ENCODE measurements at places on chromosomes 2 and 18.

DNA sequence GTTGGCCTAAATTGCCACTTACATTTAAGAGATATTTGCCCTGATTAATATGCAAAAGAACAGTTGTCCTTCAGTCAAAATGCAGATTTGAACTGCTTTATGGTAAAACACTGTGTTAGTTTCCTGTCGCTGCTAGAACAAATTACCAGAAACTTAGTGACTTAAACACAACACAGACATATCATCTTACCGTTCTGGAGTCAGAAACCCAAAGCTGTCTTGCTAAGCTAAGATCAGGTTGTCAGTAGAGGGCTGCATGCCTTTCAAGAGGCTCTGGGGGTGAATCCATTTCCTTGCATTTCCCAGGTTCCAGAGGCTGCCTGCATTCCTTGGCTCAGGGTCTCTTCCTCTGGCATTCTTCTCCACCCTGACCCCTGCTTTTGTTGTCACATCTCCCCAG, 149.5 kb downstream of the FAM161A start:
- no peak for DNase-seq

DNA sequence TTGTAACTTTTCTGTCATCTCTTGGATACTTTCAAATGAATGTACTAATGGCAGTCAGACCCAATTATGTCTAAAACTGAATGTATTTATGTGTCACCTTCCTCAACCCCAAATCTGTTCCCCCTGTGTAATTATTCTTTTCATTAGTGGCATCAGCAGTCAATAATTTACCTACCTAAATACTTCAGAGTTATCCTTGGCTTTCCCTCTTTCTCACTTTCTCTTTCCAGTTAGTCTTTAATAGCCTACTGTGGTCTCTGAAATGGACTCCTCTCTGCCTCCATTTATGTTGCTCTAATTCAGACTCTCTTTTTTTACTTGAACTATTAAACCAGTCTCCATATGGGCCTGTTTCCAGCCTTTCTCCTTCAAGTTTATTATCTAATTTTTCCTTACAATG, 21.0 kb downstream of the C18orf63 start:
- no peak for DNase-seq

DNA sequence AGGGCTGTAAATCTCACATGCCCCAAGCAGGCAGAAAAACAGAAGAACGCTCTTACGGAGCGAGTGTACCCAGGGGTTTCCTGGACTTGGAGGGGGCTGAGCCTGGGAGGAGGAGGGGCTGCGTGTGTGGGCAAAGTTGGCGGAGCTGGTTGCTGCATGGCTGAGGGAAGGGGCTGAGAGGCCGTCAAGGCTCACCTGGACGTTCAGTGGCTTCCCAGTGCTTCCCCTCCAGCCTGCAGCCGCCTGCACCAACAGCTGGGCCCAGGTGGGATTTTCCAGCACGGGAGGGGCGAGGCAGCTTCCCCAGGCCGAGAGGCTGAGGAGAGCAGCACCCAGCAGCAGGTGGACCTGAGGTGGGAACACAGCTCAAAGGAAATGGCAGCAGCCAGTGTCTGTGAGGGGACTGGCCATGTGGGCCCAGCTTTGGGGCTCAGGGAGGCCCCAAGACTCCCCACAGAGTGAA, 70.6 kb upstream of the CTDP1 start:
- no peak for DNase-seq

DNA sequence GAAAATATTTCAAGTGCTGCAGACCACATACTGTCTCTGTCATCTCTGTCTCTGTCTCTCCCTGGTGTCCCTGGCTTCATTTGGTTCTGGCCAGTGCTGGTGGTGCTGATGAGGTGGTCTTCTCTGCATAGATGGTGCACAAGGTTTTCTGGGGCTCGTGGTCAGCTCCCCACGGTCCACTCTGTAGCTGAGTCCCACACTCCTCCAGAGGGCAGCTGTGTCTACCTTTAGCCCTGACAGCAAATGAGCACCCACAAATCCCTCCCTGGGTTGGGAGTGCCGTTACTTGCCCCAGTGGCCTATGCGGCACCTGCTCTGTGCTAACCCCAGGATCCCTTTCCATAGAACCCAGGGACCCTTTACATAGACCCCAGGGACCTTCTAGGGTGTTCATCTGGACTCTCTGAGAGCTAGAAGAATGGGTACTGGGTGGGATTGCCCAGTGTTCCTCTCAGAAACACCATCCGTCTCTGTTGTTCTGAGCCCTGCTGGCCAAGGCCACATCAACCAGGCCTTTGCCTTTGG, 129.3 kb downstream of the CAPN13 start:
- no peak for DNase-seq

Measured in DMS153 (cell line).